ENCODE measurements at places on chromosomes 11 and 22.
A peak's percentile ranks its signal among the peaks of the same experiment; 100 is the strongest.

GRCh38 chr11:10387206-10388083 lies 67.6 kb upstream of the AMPD3 start:
- DNase-seq: no peak

DNA sequence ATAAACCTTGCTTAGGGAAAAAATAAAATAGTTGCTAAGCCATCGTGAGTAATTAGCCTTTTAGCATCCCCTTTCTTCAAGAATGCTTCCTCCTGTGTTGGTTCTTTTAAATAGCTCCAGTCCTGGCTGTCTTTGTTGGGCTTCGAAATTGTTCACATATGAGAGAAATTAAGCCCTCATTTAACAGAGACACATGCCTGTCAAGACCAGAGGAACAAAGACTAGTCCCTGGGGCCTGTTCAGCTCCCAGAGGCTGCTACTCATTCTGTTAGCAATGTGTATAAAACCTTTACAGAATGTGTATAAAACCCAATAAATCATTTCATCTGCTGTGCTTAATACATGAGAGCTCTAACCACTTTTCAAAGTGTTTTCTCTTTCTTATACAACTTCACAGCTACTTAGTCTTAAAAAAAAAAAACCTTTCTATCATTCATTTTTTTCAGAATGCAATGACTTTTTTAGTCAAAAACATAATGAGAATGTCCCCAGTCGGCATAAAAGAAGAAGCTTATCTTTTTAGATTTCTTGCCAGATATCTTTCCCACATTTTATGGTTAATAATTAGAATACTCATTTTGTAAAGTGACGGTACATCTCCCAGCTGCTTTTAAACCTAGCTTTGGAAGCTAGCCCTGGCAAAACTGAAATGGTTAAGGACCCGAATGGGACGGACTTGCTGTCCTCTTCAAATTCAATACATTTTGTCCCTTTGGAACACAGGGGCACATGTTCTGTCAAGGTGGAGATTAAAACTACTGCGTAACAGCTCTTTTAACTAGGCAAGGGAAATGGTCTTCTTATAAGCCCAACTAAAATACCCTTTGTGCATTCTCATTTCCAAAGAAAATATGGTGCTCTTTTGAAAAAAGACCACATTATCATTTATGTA lies 186.1 kb downstream of the SOX6 start:
- no peak for DNase-seq

GRCh38 chr11:129268371-129268770 lies 76.2 kb upstream of the ARHGAP32 start:
- no peak for DNase-seq

- DNase-seq: no peak
These were observed 75.6 kb downstream of the IGLL1 start for GRCh38 chr22:23504516-23504915.

GRCh38 chr11:8503910-8504364 lies 90.1 kb downstream of the STK33 start:
- no peak for DNase-seq

GRCh38 chr11:37370817-37371216 lies 772.8 kb upstream of the RAG2 start:
- DNase-seq: no peak

DNA sequence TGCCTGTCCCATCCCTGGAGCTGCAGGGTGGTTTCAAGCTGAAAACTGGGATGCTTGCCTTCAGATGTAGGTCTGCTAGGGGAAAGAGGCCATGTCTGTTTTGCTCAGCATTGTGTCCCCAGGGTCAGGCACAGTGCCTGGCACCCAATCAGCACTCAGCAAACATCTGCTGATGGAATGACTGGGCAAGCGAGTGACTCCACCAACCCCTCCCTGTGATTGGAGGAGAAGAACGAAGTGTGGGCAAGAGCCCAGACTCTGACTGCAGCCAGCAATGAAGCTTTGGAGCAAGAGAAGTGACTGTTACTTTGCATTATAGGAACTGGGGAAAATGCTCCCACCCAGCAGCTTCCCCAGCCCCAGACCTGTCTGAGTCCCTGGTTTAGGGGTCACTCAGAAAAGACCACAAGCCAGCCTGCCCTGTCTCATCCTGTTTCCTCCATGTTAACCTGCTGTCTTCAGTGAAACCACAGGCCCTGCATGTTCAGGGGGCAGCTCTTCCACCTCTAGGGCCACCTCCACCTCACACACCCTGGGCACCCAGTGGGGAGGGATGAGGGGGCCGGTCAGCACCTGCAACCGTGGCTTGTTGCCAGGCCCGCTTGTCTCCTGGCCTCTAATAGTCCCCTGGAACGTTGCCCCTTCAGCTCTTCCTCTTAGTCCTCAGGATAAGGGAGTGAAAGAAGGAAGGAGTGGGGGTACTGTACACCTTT lies 147.4 kb downstream of the TRIM29 start:
- DNase-seq: no peak

- DNase-seq: no peak
These were observed 868.0 kb downstream of the METTL15 start for GRCh38 chr11:28976012-28976800.

- DNase-seq: no peak
These were observed 11.0 kb downstream of the SULT4A1 start for GRCh38 chr22:43851058-43851978.

- DNase-seq: no peak
These were observed 16.5 kb upstream of the LGR4 start for GRCh38 chr11:27489092-27489491.

GRCh38 chr11:33899400-33900037 lies 7.6 kb upstream of the LMO2 start:
- DNase-seq: no peak

- DNase-seq: no peak
These were observed 359.5 kb downstream of the INSC start for GRCh38 chr11:15473954-15474837.

DNA sequence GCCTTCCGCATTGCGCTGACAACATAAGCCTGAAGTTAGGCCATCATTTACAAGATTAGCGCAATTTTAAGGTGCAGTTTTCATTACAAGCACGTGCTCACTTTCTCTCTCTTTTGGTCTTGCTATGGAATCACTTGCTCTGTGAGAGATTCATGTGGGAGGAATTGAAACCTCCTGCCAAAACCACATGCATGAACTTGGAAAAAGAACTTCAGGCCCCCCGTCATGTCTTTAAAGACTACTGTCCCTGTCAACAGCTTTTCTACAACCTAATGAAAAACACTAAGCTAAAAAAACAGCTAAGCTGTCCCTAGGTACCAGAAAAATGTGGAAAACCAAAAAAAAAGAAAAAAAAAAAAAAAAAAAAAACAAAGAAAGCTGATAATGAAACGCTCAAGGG lies 1707.6 kb upstream of the RAG2 start:
- DNase-seq: no peak

- peak; percentile 64 for DNase-seq
These were observed 109.6 kb downstream of the RRAS2 start for GRCh38 chr11:14249121-14249963.

- DNase-seq: no peak
These were observed 86.3 kb upstream of the VPREB1 start for GRCh38 chr22:22158207-22158816.

Data from CD4-positive, alpha-beta T cell treated with Interleukin-4 for 4 hours (primary cell).